Effector memory CD8-positive, alpha-beta T cell (primary cell): ENCODE measurements at places on chromosomes 3 and 15.

- no peak overlapping the region for H3K4me3 ChIP-seq
- no peak for DNase-seq
- H3K27ac ChIP-seq: no peak overlapping the region
- no peaks in the 10 kb centered on the region for H3K36me3 ChIP-seq
- H3K4me1 ChIP-seq: no peaks in the 10 kb centered on the region
- H3K27me3 ChIP-seq: peaks cover 6% of the 10 kb centered on the region
Measured at GRCh38 chr3:38317192-38317759, 29.3 kb upstream of the XYLB start.

DNA sequence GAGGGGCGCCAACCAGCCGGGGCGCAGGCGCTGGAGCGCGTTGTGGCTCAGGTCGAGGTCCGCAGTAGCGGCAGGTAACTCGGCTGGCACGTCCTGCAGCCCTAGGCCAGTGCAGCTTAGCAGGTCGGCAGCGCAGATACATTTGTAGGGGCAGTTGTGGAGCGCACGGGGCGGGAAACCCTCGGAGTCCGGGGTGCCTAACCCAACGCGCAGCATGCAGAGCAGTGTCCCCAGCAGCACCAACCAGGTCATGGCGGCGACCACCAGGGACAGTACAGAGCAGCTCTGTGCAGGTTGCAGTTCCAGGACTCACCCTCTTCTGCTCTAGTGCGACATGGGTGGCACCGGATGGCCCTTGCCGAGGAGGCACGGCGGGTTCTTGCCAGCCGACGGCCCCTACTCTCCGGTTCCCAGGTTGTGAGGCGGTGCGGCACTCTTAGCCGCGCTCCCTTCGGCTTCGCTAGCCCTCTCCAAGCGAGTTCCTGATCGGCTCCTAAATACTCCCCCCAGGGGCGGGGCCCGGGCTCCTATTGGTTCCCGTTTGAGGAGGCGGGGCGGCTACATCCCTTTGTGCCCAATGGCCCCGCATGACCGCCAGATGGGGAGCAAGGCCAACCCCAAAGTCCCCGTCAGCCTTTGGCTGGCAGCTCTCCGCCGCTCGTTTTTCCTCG lies at the start of gene AMIGO3:
AMIGO3 (minus strand) TSS at position 471 of the 671 bp plus-strand sequence; CDS start at position 252, 219 bp downstream.
- H3K36me3 ChIP-seq: peaks cover 55% of the 10 kb centered on the region
- no peaks in the 10 kb centered on the region for H3K27me3 ChIP-seq
- peak within 1 kb of the TSS; percentile 87 for H3K4me3 ChIP-seq
- DNase-seq: peak; percentile 91

- DNase-seq: no peak
- H3K4me3 ChIP-seq: no peak overlapping the region
- peaks cover 9% of the 10 kb centered on the region for H3K27me3 ChIP-seq
- H3K27ac ChIP-seq: no peak overlapping the region
Measured at GRCh38 chr3:48344867-48345507, 11.5 kb upstream of the SPINK8 start.

DNA sequence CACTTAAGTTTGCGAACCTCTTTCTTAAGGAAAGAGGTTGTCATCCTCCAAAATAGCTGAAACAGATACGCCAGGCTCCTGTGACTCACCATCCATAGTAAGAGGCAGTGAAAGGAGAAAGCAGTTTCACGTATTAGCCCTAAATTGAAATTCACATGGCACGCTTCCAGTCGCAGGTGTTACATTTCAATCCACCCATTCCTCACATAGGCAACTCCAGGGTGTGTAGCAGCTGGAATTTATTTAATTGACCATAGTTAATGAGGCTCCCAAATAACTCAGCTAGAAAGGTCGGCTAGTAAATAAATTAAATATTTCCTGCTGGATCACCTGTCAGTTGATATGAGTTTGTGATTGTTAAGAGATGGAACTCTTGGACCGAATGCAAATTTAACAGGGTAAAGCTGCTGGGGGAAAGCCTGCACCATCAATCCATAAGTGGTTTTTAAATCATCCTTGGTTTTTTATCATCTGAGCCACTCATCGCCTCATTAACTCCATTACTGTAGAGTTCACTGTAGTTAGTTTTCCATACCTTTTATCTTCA lies 19.6 kb downstream of the NSUN3 start:
- no peaks in the 10 kb centered on the region for H3K27me3 ChIP-seq
- no peak overlapping the region for H3K27ac ChIP-seq
- H3K4me1 ChIP-seq: peaks cover 37% of the 10 kb centered on the region
- no peak for DNase-seq

DNA sequence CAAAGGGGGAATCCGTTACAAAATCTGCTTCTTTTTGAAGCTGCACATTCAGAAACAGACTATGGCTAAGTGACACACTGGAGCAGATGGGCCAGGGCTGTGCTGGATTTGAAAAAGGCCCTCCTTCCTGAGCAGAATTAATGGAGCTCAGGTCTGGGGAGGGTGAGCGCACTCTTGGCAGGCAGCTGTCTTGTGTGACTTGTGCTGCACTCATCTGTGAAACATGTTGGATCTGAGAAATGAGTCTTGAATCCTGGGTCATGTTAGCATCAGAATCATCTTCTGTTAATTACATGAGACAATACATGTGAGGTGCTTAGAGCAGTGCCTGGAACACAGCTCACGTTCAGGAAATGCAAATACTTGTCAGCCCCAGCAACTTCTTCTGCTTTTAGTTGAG lies 219.6 kb downstream of the THSD4 start:
- DNase-seq: no peak
- H3K4me1 ChIP-seq: peaks cover 3% of the 10 kb centered on the region
- peaks cover 18% of the 10 kb centered on the region for H3K27me3 ChIP-seq

DNA sequence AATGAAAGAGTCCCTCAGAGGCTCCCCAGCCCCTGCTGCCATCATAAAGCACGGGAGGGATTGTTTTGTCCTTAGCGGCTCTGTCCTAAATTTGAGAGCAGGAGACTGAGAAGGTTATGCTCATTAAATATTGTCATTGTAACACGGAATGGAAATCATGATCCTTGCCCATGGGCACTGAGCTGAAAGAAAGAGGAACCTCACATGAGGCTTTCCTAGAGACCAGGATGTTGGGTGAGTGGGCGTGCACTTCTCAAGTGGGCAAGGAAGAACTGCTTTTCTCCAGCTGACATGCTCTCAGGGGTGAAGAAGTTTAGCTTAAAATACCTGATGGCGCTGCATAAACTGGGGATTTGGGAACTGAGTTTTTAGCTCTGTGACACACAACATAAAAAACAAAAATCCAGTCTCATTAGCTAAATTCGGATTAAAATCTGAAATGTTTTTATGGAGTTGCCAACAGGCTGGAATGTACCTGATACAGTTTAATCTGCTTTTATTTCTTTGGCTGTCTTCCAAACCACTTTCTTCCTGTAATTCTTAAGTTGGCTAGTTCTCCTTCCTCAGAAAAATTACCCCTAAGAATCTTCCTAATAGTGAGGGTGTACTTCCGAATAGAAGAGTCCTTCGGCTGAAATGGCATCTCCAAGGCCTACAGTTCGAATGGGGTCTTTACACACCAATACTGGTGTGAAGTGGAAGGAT lies 31.7 kb downstream of the ADPGK start:
- no peak overlapping the region for H3K4me3 ChIP-seq
- peak overlapping the region; percentile 84 for H3K27ac ChIP-seq
- H3K36me3 ChIP-seq: peaks cover 34% of the 10 kb centered on the region
- no peak for DNase-seq
- H3K27me3 ChIP-seq: no peaks in the 10 kb centered on the region
- H3K4me1 ChIP-seq: peaks cover 21% of the 10 kb centered on the region

DNA sequence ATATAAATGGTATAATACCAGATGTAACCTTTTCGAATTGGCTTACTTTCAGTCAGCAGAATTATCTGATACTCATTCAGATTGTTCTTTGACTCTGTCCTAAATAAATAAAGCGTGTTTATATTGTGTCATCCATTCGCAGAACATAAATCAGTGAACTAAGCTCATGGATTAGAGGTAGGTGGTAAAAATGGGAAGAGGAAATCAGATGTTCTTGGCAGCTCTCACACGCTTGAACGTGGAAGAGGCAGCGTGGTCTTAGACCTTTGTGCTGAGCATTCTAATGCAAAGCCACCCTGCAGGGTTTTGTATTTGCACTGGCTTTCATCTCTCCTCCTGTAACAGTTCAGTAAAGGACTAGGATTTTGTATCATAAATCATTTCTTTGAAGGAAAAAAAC lies 441.4 kb downstream of the GABRG3 start:
- H3K27ac ChIP-seq: no peak overlapping the region
- H3K4me1 ChIP-seq: no peaks in the 10 kb centered on the region
- H3K4me3 ChIP-seq: no peak overlapping the region
